Transverse colon (tissue), 4 donors: ENCODE measurements at places on chromosomes 5 and 9. TPM values are rescaled to one million over a fixed set of nuclear protein-coding genes. Genes with fewer than 3 reads are reported as not detected.

Gene GRHPR
- 131 TPM for total RNA-seq

Gene OTULIN
- total RNA-seq: 34.8 TPM

Gene SARDH
- total RNA-seq: 0.68 TPM

Gene PCDHB3
- total RNA-seq: not detected

Gene PCDHA8
- not detected for total RNA-seq

Gene LCN2
- 17.7 TPM for total RNA-seq

DNA sequence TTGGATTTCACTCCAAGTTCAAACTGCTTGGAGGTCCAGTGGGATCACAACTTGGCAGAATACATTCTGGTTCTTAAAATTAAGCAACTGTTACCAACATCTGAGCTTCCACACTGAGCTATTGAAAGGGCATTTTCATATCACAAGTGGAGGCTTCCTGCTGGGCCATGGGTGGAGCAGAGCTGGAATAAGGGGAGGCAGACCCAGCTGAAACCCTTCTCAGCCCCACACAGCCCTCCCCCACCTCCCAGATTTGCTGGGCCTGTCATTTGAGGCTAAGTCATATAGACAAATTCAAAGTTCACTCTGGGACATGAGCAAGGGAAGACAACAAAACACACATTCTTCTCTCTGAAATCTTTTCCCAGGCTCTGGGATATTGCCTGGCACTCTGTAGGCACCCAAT is 79.9 kb downstream of the ACTL7B start:
- no peak for DNase-seq

DNA sequence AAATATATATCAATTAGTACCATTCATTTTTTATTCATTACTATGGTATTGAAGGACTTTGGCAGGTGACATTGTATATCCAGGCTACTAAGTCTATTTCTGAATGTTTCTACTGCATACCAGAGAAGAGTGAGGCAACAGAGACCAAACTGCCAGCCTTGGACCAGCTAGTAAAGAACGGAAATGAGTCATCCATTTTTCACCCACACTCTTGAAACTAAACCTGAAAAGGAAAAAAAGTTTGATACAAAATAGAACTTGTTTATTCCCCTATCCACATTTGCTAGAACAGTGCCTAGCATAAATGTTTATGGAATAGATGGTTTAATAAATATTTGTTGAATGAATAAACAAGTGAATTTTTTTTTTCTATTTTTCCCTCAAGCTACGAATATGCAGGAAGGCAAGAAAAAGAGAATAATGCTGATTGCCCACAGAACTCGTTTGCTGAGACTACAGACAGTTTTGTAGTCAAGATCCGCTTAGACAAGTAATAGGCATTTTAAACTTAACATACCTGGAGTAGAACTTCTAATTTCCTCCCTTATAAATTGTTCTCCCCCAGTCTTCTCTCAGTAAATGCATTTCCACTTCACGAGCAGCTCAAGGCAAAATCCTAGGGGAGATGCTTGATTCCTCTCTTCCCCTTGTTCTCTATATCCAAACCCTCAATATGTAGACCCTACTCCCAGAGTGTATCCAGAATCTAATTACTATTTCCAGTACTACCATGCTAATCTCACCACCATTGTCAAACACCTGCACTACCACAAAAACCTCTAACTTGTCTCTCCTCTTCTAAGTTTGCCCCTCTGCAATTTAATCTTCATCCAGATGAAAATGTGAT is 146.2 kb upstream of the RASA1 start:
- peak; percentile 14 for DNase-seq

DNA sequence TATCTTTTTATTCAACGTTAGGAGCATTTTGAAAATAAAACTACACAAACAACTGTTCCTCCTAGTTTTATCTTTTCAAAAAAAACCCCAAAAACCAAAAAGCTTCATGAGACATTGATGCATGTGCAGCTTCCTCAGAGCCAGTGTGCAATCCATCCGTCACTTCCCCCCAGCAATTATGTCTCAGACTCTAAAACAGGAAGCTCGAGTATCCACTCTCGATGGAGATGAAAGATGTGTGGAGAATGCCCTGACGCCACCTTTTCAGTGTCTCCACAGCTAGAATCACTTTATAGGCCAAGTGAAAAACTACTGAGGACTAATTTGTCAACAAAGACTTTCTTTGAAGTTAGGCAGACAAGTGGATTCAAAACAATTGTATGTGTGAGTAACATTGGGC is 408.9 kb upstream of the SMARCA2 start:
- DNase-seq: no peak

DNA sequence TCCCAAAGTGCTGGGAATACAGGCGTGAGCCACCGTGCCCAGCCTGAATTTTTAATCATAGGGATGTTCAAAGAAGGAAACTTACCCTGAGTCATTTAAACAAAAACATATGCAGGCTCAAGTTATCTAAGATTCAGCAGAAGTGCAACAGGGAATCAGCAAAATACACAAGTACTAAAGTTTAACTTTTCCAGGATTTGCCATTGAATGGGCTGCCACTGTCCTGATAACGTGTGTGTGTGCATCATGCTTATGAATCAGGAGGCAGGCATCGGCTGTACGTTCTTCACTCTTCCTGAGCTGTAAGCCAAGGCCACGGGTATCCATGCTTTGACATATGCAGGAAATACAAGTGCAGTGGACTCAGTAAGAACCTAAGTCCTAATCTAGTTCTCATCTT is 48.8 kb upstream of the FST start:
- no peak for DNase-seq

DNA sequence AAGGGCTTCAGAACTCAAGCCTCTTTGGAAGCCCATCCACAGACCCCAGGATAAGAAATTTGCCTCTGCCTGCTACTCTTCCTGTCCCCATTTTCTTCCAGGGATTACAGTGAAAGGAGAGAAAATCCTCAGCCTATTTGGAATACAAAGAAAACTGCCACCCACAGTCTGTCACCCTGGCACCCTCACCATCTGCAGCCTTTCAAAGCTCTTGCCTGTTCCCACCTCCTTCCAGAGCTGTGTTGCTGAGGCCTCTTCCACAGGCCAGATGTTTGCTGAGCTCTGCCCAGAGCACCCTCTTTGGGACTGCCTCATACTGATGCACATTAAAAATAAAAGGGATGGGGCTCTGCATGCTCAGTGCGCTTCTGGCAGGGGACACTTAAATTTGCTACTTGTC is 35.9 kb upstream of the TAF1L start:
- DNase-seq: no peak

DNA sequence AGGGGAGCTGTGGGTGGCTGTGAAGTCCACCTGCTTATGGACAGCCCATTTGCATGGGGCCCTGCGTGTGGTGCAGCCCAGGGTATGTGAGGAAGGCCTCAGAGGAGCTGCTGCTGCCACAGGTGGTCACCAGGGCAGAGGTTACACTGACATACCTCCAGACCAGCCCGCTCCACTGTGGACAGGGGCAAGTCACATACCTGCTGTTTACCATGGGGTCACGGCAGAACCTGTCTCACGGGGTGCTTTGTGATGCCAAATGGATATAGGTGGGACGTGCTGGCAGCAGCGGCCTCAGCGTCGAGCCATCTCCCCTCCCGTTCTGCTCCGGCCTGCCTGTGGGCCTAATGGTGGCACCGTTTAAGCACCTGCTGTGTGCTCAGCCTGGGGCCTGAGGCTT is 127.5 kb upstream of the LMX1B start:
- no peak for DNase-seq

DNA sequence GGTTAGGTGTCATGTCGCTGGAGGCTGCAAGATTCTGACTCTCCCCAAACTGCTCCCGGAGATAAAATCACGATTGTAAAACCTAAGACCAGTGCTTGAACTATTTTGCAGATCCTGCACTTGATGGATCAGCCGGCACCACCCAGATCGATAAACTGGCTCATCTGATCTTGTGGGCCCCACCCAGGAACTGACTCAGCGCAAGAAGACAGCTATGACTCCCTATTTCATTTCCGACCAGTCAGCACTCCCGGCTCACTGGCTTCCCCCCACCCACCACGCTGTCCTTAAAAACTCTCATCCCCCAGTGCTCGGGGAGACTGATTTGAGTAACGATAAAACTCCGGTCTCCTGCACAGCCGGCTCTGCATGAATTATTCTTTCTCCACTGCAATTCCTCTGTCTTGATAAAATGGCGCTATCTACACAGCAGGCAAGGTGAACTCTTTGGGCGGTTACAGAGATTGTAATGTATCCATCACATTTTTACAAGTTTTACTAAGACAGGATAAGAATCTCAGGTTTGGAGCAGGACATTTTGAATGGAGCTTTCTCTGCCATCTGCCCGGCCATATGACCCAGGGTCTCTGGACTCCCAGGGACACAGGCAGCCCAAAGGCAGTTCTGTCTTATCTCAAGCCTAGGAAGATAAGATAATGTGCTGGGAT is 10.6 kb upstream of the PPP1R26 start:
- no peak for DNase-seq

DNA sequence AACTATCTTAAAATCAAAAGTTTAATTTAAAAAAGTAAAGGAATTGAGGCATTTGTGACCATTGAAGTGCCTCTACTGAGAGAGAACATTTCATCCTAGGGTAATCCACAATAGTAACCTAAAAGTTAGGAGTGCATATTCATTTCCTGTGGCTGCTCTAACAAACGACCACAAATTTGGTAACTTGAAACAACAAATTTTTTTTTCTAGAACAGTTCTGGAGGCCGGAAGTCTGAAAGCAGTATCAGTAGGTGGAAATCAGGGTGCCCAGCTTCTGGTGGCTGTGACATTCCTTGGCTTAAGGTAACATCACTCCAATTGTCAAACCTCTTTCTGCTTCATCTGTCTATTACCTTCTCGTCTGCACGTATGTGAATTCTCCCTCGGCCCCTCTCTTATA is 67.1 kb upstream of the SSBP2 start:
- no peak for DNase-seq

GRCh38 chr9:75455444-75455921 is 367.2 kb downstream of the OSTF1 start:
- no peak for DNase-seq

GRCh38 chr5:6236858-6237481 is 141.4 kb downstream of the MED10 start:
- DNase-seq: no peak

DNA sequence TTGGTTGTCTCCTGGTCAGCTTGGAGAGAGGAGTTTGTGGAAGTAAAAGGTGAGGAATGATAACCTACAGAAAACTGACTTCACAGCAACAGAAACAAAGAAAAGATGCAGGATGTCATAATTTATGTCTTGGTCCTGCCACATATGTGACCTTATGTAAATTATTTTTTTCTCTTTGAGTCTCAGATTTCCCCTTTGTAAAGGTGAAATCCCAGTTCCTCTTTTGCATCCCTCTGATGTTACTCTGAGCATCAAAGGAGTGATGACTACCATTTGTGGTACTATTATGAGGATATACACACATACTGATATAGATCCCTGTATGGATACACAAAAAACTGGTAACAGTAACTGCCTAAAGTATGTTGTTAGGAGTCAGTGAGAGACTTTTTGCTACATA is 1.4 kb upstream of the THG1L start:
- DNase-seq: no peak

DNA sequence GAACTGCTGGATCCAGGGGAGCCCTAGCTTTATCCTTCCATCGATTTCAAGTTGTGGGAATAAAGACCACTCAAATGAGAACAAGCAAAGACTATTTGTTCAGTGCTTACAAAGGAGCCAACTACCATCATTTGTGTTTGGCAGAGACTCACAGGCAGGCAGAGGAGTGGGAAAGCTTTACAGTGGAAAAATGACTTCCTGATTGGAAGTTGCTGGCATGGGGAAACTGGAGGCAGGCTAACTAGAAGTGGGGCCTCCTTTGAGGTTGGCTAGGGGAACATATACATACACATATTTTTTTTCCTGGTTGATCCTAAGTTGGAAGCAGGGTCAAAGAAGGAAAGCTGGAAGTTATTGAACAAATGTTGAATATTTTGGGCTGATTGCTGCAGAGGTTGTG is 121.7 kb downstream of the ACTBL2 start:
- no peak for DNase-seq

DNA sequence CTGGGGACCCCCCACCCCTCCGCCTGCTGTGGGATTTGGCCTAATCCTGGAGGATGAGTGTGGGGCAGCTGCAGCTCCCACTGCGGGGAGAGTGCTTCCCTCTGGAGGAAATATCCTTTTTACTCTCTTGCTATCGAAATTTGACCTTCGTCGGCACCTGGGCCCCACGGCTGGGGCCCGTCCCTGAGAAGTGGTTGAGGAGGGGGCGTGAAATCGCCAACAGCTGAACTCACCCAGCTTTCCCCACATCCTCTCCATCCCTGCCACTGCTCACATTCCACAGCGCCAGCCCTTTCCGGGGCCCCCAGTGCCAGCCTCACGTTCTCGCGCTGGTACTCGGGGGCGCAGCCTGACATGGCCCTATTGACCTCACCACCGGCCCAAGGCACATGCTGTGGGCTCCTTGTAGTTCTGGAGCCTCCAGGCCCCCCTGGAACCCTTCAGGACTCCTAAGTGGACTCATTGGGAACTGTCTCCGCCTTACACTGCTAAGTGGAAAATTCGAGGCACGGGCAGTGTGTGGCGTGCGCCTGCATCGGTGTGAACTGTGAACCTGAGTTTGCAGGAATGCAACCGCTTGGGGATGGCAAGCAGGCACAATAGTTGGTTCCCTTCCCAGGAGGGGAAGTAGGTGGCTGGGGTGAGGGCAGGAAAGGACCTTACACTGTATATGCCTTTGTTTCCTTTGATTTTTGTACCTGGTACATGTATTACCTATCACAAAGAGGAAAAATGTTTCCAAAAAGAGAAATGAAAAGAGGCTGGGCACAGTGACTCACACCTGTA is 19.2 kb downstream of the FGFR4 start:
- no peak for DNase-seq

GRCh38 chr9:84819491-84819991 is 150.0 kb downstream of the NTRK2 start:
- no peak for DNase-seq

GRCh38 chr5:172088801-172089200 is 82.4 kb upstream of the FBXW11 start:
- no peak for DNase-seq

DNA sequence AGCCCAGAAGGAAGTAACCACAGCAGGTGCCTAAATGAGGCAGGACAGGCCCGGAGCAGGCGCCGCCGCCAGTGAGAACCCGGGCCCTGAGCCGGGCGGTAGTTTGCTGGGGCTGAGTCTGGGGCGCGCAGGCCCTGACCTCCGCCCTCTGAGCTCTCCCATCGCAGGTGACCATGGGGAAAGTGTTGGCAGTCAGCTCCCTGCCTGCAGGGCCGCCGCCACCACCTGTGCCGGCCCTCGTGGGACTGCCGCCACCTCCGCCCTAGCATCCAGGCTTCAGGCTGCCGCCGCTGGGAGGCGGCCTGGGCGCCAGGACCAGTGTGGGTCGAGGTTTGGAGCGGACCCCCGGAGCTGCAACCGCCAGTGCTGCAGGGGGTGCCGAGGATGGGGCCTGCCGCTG is 61.1 kb downstream of the TARS1 start:
- DNase-seq: no peak

DNA sequence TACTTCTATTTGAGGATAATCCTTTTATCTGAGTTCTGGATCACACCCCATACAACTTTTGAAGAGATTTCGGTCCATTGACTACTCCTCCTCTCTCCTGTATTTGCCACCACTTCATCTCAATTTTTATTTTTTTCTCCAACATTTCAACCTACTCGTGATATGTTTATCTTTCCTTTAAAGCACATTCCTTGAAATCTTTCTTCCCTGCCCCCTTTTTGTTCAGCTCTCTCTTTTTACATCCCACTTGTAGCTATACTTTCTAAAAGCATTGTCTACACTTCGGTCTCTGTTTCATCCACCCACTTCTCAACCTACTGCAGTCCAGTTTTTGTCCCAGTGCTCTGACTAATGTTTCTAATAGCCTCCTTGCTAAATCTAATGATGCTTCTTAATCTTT is 299.4 kb downstream of the PSAT1 start:
- no peak for DNase-seq
